Stimulated activated CD4-positive, alpha-beta T cell treated with anti-CD3 and anti-CD28 coated beads, Interleukin-2, amount 100 ng/mL, for 48 hours (primary cell): ENCODE measurements at places on chromosomes 3 and 15.

DNA sequence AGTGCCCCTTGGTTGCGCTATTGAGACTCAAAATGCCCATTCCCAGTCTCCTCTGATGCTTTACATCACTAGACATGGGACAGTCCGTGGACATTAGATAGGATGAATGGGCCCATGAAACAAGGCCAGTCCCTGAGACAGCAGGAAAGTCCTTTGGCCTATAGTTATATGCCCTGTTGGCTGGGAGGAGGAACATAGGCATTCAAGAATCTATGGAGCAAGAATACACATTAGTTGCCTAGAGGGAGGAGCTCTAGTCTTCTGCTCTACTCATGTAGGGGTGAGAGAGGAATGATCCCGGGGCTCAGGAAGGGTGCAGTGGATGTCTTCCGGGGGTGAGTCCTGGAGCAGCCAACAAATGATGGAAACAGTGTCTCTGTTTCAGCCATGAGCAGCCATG is 58.0 kb upstream of the LRTM1 start:
- DNase-seq, result no peak

DNA sequence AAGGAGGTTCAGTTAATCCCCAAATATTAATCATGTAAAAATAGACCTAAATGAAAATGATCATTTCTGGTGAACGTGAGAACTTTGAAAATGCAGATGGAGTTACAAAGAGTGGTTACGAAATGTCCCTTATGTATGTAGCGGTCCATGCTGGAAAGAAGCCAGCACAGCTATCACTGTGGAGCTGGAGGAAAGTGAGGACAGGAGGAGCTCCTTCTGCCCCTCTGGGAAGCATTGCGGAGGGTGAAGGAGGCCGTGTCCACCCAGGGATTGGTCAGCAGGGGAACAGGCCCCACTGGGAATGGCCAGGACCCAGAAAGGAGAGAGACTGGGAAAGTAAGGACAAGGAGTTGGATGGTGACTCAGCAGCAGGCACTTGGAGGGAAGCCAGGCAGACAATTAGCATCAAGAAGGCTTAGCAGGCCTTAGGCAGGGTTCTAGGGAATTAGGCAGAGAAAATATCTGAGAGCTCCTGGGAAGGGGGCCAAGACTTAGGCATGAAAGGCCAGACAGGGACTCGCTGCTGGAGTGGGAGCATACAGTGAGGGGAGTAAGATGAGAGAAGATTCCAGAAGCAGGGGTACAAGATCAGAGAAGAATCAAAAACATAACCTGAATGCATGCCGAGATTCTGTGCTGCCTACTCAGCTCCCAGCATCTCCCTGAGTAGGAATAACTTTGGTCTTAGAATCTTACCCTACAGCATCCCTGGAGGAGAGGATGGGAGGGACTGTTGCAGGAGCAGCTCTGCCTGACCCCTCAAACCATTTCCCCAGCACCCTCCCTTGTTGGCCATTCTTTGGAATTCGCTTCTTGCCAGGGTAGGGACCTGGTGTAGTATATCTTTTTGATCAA is 171.0 kb upstream of the UMPS start:
- no peak for DNase-seq

GRCh38 chr15:70258369-70259027 is 160.8 kb upstream of the TLE3 start:
- peak; percentile 68 for DNase-seq

- no peak for DNase-seq
Measured at GRCh38 chr3:144167634-144168033, 196.0 kb downstream of the DIPK2A start.

DNA sequence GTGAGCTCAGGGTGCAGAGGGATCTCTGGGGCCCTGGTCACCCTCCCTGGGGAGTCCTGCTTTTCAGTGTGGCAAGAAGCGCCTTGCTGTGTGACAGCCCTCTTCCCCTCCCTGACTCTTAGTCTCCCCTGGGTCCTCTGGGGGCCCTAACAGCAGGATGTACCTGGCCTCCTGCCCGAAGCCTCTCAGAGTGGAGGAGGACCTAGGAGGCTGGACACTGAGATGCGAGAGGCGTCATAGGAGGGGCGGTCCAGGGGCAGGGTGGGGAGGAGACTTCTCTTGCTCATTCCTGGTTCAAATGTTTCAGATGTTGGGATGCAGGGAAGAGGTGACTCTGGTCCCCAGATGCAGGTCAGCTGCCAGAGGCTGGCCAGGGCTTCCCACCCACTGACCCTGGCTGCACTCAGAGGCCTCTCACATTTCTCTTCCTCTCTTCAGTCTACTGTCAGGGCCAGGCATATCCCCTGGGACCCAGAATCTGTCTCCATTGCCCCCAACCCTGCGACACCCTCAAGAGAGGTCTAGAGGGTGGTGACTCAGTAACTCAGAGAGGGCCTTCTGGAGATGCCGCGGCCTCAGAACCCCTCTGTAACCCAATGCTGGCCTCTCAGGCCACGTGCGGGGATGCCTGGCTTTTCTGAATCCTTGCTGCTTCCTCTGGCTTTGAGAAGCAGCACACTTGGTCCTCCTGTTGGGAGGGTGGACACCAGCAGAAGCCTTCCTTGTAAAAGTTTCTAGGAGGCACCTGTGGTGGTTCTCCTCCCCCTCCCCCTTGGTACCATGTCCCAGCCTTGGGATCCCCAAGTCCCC is 25.9 kb downstream of the SNX33 start:
- DNase-seq, result no peak

DNA sequence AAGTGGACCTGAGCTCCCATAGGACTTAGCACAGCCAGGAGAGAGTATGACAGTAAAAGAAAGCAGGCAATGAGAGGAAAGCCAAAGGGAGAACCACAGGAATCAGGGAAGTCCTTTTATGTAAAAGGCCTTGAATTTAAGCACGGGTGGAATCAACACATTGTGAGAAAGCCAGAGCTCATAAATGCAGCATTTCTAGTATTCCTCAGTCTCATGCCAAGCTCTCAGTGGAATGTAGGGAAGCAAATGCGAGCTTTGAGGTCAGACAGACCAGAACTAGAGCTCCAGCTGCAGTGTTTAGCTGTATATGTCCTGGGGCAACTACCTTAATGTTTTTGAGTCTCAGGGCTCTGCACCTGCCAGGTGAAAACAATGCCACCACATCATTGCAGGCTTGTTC is 132.1 kb upstream of the TRIM42 start:
- no peak for DNase-seq

- no peak for DNase-seq
Measured at GRCh38 chr3:79364784-79365183, 403.0 kb downstream of the ROBO1 start.

GRCh38 chr15:67678993-67679392 is 136.5 kb downstream of the MAP2K5 start:
- DNase-seq, result no peak

DNA sequence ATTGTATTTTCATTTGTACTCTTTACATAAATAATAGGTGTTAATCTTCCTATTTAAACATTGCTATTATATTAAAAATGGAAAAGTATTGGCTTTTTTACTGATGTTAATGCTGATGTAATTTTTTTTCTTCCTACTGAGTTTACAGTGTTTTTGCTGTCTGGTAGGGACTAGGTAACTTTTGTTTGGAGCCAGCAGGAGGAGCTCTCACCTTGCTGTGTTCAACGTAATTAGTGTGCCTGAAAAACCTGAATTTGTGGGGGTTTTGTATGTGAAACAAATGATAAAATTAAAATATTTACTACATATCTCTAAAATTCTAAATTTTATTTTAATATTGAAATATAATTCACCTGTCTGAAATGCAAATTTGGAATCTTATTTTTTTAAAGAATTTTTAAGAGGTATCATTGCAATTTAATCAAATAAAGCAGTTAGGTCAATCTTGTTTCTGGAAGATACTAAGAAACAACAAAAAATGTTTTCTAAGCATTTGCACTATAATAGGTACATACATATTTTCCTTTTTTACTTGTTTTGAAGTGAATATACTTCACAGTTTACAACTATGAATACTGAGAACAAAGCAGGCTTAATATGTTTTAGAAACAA is 48.8 kb downstream of the EPHA6 start:
- DNase-seq, result no peak

DNA sequence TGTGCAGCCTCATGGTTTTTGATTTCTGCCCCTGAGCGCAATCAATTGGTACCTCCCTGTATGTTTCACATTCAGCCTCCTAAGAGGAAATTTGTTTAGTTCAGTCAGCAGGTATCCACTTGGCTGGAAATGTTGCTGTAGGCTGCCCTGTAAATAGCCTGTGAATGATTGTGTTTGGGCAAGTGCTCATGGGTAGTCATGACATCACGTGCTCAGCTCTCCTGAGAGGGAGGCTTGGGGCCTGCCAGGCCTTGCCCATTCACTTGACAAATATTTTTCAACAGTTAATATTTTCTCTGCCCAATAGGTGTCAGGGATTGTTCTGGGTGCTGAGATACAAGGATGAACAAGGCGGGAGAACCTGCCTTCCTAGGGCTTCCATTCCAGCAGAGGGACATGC is 13.3 kb downstream of the HRH1 start:
- DNase-seq, result no peak

DNA sequence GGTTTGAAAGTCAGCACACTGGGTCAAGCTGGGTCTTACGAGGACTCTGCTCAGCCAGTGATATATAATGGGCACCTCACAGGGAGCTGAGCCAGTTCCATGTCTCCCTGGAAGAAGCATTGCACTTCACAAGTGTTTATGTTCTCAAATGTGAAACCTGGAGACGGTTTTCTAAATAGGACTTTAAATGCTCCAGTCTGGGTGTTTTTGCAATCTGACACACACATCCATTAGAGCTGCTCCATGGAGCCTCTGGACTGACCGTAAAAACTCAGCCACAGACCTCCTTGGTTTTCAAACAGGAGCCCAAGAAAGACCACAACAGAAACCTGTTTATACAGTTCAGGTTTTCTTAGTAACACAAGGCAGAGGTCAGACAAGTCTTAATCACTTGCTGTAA is 201.3 kb upstream of the LRIG1 start:
- DNase-seq, result no peak

GRCh38 chr3:49805897-49806701 is 3.0 kb downstream of the INKA1 start:
- DNase-seq, result no peak

- DNase-seq, result no peak
Measured at GRCh38 chr15:40543631-40544294, 21.1 kb downstream of the CCDC32 start.

DNA sequence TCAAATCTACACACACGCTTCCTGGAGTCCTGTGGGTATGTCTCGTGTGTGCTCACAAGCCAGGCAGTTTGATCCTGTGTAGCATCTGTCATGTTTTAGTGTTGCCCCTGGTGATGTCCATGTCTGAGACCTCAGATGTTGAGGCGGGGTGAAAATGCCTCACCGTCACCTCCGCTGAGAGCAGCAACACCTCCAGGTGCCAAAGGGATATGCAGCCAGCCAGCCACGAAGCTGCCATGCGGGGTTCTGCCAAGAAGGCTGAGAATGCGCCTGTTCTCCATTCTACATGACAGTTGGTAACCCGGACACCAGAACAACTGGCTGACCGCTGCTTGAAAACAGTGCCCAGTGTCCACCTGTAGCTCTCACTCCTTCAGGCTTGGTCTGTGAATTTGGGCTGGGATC is 253.8 kb downstream of the TLE3 start:
- DNase-seq, result no peak

DNA sequence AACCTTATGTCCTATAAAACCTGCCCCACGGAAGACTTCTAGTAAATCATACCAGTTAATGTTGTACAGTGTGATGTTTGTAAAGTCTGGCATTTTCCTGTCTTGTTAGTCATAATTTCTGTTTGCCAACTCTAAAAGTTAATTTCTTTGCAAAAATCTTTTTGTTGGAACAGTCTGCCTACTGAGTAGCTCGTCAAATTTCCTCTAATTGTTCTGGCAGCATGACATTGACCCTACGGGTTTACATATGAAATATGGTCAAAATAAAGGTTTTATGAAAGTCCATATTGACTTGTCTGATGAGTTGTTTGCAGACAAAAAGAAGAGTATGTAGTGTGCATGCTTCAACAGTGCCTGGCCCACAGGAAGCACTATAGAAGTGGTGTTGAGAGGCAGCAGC is 79.8 kb upstream of the SOX2 start:
- DNase-seq, result no peak

- DNase-seq, result no peak
Measured at GRCh38 chr3:4320096-4320911, 17.1 kb downstream of the SETMAR start.

DNA sequence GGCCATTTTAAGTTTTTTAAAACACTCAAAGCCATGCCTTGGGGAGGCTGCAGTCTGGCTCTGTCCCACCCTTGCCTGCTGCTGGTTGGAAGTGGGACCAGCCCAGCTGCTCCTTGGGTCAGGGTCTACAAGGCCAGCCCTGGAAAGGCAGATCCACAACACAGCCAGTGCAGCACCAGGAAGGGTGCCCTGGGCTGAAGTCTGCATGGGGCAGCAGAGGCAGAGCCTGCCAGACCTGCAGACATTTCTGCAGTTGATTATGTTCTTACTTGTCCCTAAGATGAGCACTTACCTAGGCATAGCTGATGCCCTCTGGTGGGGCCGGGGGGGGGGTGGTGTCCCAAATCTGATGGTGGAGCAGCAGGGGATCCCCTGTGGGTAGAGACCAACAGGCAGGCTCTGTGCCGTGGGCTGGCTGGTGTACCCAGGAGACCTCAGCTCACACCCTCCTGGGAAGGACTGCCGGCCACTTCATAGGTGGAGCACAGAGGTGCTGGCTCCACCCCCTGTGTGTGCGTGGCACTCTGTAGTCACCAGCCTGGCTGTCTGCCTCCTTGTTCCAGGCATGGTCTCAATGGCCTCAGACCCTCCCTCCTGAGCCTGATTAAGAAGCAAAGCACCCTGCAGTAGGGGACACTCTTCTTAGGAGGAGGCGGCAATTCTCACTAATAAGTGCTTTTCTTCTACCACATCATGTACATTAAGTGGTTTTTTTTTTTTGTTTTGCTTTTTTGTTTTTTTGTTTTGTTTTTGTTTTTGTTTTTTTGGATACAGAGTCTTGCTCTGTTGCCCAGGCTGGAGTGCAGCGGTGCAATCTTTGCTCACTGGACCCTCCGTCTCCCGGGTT is 97.4 kb upstream of the KLF13 start:
- no peak for DNase-seq

GRCh38 chr3:114043205-114043604 is 13.1 kb downstream of the CCDC191 start:
- no peak for DNase-seq

DNA sequence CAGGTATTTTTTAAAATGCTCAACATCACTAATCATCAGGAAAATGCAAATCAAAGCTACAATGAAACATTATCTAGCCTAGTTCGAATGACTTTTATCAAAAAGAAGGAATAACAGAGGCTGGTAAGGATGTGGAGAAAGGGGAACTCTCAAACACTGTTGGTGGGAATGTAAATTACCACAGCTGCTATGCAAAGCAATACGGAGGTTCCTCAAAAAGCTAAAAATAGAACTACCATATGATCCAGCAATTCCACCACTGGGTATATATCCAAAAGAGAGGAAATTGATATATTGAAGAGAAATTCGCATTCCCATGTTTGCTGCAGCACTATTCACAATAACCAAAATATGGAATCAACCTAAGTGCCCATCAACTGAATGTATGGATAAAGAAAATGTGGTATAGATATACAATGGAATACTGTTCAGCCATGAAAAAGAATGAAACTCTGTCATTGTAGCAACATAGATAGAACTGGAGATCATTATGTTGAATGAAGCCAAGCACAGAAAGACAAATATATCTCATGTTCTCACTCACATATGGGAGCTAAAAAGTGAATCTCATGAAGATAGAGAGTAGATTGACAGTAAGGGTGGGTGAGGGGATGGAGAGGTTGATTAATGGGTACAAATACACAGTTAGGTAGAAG is 19.7 kb upstream of the CLN6 start:
- no peak for DNase-seq
